NCI-H526 (cell line): ENCODE measurements at places on chromosomes 1 and 21.

DNA sequence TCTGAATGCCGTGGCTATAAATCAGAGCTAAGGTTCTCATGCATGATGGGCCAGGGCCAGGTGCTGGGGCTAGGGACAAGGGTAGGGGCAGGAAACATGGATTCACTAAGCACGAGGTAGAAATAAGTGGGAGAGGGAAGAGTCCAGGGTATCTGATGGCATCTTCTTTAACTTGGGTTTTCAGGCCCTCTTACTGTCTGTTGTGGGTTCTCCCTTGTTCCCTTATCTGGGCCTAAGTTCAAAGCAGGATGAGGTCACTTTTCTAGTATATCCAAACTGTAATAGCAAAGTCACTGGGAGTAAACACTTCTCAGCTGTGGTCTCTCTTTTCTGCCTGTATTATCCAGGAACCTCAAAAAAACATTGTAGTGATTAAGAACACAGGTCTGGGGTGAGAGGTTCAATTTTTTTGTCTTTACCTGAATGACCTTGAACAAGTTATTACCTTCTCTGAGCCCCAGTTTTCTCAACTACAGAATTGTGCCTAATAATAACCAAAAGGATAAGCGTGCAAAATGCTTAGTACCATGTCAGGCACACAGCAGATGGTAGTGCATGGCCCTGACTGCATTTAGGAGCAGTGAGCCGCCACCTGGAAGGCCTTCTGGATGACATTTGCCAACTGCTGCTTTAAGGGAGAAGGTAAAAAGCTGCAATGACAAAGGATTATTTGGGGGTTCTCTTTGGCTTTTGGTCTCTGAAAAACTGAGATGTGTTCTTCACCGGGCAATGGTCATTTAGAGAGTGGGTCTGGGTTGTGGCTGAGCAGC, 53.6 kb upstream of the A3GALT2 start:
- no peak for DNase-seq

DNA sequence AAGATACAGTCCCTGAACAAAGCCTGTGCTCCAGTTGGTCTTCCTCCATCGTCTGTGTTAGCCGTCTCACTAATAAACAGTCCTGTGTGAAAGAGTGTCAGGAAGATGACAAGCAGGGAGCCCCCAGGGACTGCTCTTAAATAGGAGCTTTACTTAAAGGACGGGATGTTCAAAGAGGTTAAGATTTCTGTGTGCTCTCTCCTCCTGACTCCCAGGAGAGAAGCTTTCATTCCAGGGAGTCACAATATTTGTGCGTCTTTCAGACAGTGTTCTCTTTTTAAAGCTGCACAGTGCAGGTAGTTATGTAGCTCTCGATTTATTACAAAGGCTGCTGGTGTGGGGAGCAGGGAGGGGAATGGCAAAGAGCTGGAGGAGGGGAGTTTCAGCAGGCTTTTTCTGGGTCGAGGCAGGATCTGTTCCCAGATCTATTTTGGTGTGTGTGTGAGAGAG, 43.5 kb downstream of the STYXL2 start:
- DNase-seq: peak; percentile 76

GRCh38 chr1:118711356-118711755, 276.8 kb downstream of the TBX15 start:
- DNase-seq: no peak

GRCh38 chr1:6178751-6179563, 1.2 kb downstream of the CHD5 start:
- DNase-seq: no peak

GRCh38 chr1:201758499-201759050, 70.4 kb upstream of the IPO9 start:
- DNase-seq: no peak

DNA sequence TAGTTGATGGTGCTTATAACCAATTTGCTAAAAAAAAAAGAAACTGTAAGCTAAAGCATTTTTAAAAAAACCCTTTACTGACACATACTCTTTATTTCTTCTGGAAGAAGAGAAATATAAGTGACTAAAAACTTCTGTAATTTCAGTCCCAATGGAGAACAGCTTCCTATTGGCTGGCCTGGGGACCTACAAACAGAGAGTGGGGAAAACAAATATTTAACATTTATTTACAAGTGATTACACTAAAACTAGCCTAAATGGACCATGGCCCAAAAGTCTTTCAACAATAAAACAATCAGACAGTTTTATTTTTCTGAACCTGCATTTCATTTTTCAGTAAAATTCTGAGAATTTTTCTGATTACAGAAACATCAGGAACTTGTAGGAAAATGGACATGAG, 15.2 kb downstream of the TARBP1 start:
- DNase-seq: no peak

GRCh38 chr1:36238433-36238832, 14.2 kb downstream of the THRAP3 start:
- no peak for DNase-seq

DNA sequence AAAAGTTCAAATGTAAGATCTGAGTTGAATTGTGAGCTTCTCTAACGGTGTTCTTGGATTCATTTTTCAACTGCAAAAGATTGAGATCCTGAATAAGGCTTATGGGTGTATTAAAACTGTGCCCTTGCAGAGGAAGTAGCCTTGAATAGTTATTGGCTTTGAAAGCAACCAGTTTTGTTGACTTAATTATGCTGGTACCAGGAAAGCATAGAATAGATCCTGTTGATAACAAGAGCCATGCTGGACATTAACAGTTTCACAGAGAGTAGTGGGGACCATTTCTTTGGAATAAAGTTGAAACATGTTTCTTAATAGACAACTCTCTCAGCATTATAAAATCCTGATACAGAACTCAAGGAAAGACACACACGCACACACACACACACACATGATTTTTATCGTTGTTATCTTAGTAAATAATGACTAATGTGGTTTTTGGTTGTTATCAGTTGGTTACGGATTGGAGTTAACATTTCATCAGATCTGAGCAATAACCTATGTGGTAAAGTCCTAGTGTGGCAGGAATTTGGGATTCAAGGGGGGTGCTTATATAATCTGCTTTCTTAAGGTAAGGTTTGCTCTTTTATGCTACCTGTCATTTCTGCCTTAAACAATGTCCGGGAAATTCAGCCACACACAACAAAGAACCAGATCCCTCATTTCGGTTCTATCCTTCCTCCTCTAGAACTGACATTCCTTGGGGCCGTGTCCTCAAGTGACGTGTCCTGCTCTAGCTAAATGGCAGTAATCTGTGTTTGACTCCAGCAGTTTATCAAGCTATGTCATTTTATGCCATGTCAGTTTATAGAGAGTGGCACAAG, 330.9 kb downstream of the CHRM3 start:
- DNase-seq: no peak

DNA sequence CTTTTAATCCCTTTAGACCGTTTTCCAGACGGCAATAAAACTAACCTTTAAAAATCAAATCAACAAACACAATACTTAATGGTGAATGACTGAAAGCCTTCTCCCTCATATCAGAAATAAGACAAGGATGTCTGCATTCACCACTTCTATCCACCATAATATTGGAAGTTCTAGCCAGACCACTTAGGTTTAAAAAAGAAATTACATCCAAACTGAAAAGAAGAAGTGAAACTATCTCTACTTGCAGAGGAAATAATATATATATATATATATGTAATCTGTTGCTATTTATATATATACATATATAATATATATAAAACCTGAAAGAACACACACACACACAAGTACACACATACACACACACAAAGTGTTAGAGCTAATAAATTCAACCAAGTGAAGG, 100.4 kb downstream of the BRINP3 start:
- no peak for DNase-seq

DNA sequence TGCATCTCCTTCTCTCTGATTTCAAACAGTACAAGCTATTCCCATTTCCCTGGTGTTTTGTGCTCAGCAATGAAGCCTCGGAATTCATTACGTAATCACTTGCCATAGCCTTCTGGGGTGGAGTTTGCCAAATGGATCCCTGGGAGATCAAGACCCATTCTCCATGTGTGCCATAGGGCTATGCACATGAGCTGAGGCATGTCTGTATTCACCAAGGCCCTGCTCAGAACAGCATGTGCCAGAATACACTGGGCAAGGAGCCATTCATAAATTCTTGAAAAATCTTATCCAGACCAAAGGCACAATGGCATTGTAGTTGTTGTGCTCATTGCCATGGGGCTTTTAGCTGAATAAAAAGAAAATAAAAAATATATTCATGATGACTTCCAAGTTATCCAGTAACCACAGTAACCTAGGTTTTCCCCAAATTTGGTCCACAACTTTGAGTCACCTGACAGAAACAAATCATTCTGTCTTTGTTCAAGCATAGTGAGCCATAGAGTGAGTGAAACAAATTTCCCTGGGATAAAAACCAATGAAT, 53.0 kb downstream of the CRB1 start:
- no peak for DNase-seq

DNA sequence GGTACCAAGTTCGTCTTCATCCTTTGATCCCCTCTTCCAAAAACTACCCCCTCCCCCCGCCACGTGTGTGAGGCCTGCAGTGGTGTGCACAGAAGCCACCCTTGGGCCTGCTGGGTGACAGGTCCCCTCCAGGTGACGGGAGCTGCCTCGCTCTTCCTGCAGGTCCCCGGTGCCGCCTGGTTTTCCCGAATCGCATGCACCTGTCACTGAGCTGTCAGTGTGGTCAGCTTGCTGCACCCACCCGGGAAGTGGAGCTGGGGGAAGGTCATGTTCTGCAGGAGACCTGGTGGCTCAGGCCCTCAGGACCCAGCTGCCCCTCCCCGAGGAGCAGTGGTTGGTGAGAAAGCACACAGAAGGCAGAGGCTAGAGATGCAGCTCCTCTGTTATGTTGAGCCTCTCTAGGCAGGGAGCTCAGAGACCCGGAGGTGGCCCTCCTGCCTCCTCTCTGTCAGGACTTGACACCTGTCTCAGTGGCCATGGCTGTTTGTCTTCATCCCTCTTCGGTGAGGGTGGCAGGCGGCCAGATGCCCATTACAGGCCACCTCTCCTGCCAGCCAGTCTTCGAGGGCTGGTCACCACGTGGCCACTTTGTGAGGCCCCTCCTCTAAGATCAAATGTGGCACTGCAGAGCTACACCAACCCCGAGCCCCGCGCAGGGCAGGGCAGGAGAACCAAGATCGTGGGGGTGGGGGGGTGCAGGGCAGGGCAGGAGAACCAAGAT, 60.9 kb downstream of the SKI start:
- no peak for DNase-seq

DNA sequence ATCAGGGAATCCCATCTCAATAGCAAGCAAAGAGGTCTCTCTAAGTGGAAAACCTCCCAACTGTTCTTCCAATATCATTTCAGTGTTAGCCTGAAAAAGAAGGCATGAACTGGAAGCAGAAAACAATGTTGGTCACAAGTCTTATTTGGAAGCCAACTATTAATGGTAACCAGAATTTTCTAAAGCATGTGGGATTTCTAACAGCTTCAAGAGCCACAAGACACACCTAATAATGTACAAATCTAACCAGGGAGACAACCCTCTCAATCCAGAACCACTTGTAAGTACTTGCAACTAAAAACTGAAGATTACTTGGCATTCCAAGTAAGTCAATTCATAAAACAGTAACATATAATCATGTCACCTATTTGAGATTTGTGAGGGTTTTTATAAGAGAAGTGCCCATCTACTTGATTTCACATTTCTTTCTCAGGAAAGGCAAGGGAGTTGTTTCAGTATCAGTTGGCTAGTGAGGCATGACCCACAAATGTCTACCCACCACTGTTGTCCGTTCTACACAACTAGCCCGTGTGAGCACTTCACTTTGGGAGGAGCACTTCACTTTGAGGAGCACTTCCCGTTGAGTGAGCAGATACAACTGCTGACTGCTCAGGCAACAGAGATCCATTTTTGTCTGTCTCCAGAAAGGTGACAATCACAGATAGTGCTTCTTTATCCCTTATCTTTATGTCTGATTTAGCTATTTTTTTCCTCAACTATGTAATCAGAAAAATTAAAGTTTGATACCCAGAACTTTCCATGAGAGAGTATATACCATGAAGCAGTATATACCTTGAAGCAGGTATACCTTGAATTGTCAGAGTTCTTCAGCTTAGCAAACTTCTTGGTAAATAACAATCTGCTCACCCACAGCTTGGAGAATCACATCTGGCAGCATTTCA, 11.1 kb downstream of the STX6 start:
- DNase-seq: no peak

- DNase-seq: no peak
Observed at GRCh38 chr1:215789981-215790380, 222.9 kb downstream of the KCTD3 start.

DNA sequence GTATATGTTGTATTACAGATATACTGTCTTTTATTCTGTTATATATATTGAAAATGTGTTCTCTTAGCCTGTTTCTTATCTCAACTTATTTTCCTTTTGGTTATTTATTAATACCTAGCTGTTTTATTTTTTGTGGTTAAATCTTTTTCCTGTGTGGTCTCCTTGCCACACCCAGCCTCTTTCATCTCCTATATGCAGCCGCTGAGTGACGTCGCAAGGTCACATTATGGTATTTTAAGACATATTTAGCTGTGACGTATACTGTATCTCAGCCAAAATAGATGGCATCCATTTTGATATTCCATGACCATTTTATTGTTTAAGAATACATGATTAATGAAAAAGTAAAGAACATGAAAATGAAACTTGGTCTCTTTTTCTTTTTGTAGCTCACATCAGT, 29.1 kb downstream of the CENPF start:
- no peak for DNase-seq

GRCh38 chr1:51961954-51962353, 28.5 kb downstream of the RAB3B start:
- DNase-seq: no peak

- DNase-seq: no peak
Observed at GRCh38 chr1:11150326-11150725, 38.8 kb upstream of the ANGPTL7 start.

DNA sequence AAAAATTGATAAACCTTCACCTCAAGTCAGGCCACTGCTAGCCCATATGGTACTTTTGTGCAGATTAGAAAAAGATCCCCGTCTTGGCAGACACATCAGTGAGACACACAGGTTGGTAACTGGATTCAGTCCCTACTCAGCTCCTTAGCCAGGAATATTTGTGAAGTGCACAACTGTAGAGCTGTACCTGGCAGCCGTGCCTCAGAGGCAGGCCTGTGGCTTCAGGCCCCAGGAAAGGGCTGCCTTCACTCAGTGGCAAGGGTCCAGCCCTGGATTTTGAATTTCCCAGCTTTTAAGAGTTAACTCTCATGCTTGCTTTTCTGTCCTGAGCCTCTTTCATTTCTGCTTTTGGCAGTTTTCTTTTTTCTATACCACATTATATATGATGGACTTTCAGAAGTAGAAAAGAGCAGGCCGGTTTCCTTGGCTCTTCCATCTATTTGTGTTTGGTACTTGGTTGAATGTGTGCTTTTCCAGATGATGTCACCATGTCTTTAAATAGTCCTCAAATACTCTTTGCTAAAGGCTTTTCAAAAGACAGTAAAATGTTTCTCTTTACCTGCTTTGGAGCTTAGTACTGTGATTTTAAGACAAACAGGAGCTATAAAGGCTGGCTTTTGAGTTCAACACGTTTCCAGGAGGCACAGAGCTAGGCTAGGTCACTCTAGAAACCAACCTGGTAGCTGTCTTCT, 186.6 kb downstream of the AK5 start:
- no peak for DNase-seq
